ENCODE measurements at places on chromosomes 2 and 18.

- no peak for DNase-seq
Observed at GRCh38 chr2:138391946-138392345, 109.6 kb upstream of the SPOPL start.

DNA sequence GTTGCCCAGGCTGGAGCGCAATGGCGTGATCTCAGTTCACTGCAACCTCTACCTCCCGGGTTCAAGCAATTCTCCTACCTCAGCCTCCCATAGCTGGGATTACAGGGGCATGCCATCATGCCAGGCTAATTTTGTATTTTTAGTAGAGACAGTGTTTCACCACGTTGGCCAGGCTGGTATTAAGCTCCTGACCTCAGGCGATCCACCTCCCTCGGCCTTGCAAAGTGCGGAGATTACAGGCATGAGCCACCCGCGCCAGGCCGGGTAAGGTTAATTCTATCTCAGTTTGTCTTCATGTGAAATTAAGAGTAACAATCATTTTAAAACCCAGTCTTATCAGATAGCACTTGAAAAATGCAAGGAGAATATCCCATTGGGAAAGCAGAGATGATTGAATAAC, 1681.7 kb upstream of the DDX18 start:
- DNase-seq, result no peak

DNA sequence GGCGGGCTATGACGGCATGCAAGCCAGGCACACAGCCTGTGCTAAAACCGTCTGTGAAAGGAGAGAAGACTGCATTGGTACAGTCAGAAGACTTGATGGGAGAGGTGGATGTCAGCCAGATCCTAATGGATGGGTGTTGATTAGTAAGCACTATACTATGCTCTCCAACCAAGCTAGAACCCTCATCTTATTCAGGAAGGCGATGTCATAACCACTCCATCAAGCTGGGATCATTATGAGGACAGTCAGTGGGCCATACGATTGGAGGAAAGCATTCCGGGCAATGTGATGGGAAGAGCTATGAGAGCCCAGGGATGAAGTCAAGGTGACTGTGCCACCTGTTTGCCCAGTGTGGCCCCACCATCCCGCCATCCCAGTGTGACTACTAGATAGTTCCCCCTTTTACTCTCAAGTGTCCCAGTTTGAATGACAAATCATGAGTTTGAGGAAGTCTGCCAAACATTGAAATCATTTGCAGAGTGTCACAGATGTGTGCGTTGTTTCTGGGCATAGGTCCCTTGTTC, 66.4 kb downstream of the MRPS9 start:
- DNase-seq, result no peak

DNA sequence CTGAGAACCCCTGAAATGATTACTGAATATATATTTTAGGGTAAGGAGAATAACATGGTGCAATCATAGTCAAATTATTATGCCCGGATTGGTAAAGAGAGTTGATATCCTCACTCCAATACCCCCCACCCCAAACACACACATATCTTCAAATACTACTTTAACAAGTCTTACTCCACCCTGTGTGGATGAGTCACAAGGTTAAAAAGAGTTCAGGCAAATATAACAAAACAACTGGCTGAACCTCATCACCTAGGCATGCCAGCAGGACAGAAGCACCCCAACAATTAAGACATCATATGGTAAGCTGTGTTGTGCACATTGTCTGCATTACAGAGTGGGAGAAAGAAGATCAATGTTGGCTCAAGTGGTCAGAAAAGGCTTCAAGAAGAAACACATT, 857.4 kb downstream of the TDRD15 start:
- no peak for DNase-seq

GRCh38 chr2:6526093-6526824, 339.4 kb downstream of the CMPK2 start:
- no peak for DNase-seq

- DNase-seq, result no peak
Observed at GRCh38 chr2:223036790-223037444, 15.1 kb upstream of the KCNE4 start.

- DNase-seq, result no peak
Observed at GRCh38 chr2:232116852-232117251, 155.3 kb downstream of the DIS3L2 start.

DNA sequence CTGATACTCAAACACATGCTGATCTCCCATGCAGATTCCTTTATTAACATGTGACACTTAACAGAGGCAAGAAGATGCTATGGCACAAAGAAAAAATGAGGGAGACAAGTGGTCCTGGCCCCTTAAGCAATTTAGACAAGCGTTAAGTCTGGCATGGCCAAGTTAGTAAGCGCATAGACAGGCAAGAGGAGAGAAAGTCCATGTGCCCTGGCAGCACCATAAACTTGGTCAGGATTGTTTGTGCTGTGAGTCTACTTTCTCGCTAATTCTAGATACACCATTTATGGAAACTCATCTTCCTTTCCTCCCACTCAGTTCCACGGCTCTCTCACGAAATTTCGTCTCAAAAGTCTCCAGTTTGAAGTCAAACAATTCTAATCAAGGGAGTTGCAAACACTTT, 138.9 kb downstream of the RBMS1 start:
- DNase-seq, result no peak
